ENCODE measurements at places on chromosomes 2 and 18.

DNA sequence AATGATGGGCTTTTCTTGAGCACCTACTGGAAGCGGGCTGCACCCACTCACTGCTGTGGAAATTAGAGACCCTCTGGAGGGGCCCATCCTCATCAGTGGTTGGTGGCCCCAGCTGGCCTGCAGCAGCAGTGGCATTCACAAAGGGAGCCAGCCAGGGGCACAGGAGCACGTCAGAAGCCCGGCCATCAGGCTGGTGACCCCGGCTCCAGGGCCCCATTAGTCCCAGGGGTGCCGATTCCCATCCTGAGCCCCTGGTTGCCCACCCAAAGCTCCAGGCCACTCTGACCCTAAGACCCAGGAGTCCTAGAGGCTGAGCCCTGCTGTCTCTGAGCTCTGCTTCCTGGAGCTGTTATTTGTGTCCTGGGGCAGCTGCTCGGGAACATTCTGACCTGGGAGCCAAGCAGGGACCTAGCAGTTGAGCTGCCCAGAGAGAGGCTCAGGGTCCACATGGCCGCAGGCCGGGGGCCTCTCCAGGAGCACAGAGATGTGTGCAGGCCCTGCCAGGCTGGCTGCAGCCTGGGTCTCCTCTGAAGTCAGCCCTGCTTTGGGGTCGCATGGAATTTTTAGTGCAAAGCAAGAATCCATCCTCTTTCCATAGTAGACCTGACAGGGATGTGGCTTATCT lies 207.2 kb downstream of the KLHL29 start:
- DNase-seq = no peak

- DNase-seq = no peak
Observed at GRCh38 chr2:96798733-96799622, 17.1 kb upstream of the CNNM3 start.

DNA sequence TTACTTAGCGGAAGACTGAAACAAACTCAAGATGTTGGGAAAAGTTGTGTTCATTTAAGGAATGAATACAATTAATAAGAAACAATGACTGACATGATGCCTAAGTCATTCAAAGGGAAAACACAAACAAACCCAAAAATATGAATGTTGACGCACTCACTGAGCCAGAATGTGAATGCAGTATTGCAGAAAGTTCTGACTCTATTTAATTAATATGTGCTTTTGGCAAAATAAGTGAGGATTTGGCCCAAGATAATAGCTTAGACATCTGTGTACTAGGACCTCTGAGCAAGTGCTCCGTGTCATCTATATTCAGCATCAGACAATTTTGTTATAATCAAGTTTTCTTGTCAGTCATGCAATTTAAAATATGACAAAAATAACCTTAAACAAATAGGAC lies 1138.8 kb upstream of the NXPH2 start:
- DNase-seq = no peak

GRCh38 chr2:221137385-221137784 lies 434.7 kb downstream of the EPHA4 start:
- DNase-seq = no peak

DNA sequence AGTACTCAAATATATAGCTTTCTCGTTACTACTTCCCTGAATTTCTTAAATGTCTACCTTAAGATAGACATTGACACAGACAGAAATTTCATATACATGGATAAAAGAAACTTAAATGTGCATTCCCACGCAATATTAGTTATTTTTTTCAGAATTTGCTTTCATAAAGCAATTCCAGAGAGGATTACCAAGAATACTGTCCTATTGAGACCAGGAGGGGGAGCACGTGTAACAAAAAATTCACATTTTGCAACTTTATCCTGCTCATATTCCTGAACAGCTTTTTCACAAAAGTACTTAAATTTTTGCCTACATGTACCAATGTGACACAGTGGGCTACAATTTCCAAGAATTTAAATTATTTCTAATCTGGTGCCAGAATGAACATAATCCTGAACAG lies 30.7 kb upstream of the ERCC3 start:
- DNase-seq = no peak

GRCh38 chr2:108270346-108270745 lies 18.3 kb upstream of the SULT1C2 start:
- no peak for DNase-seq

DNA sequence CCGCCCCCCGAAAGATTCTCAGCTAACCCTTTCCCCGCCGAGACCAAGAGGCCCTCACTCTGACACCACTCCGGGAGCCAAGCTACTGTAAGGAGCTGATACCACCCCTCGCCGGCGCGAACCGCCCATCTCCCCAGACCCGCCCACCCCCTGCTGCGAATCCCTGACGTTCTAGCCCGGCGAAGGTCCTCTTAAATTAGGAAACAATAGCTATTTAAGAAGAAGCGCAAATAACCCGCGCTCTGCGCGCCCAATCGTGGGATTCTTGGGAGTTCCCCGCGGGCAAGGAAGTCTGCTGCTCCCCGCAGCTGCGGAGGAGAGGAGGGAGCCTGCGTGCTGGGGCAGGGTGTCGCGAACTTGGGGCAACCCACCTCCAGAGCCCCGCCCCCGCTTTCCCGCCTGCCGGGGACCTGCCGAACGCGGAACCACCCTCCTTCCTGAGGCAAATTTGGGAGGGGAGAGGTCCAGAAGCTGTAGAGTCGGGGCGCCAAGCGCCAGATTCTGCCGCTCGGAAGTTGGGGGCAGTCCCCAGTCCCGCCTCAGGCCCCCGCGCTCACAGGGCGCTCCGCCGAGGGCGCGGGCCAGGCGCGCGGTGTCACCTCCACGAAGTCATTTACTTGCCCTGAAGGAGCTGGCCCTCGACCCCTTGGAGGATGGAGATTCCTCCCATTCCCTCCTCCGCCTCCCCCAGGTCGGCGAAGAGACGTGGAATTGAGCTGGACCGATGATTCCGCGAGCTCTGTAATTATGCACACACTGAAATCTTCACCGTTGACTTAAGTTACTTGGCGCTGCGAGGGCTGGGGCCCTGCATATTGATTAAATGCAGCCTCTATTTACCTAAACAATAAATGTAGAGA lies 8.4 kb upstream of the SP9 start:
- no peak for DNase-seq

DNA sequence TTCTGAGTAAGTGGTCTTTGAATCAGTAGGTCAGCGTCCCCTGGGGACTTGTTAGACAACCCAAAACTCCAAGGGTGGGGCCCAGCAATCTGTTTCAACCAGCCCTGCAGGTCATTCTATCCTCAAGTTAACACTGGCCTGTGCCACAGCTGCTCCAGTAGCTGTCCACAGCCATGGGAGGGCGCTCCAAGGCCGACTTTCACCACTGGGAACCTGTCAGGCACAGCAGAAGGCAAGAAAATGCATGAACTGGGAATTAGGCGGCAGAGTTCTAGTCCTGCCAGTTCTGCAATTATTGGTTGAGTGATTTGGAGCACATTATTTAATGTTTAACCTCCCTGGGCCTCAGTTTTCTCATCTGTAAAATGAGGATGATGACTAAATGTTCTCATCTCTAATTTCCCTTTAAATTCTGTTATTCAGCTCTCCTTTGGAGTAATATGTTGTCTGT lies 17.4 kb upstream of the MRPL33 start:
- peak; percentile 58 for DNase-seq

- no peak for DNase-seq
Observed at GRCh38 chr18:23314672-23315071, 138.4 kb upstream of the RIOK3 start.

GRCh38 chr2:112629224-112629623 lies 16.5 kb upstream of the SLC20A1 start:
- no peak for DNase-seq

DNA sequence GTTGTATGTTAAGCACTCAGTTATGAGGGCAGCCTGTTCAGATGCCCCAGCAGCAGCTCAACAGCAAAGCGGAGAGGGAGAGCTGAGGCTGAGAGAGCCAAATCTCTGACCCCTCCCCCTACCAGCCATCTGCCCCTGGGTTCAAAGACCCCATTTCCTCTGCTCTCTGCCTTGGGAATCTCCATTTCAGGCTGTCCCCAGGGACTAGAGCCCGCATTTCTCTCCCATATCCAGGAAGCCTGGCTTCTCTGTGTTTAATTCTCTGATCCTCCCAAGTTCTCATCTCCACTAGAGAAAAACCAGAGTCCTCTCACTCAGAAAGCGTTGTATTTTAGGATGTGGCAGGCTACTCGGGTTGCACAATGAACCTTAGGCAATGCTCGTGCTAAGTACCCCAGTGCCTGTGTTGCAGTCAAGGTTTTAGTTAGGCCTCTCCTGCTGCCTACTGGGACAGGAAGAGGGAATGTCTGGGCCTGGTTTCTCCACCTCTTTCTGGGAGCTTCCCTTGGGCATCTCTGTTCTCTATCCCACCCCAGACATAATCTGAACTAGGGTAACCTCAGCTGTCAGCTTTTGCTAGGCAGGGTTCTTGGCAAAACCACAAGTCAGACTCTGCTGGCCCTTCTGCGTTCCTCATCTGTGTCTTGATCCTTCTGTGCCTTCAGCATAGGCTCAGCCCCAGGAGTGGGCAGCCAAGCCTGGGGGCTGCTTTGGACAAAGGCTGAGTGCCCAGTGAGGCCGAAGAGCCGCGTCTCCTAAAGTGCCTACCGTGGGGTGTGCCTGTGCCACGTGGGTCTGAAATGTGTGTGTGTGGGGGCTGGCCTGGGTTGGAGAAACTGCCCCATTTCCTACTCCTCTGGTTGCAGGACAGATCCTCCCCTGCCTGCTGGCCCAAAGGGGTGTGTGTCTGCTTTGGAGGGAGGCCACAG lies 96.8 kb downstream of the STPG4 start:
- no peak for DNase-seq

GRCh38 chr2:179751163-179751809 lies 110.1 kb downstream of the ZNF385B start:
- no peak for DNase-seq

- DNase-seq = no peak
Observed at GRCh38 chr2:133878326-133878725, 310.1 kb upstream of the NCKAP5 start.

GRCh38 chr2:206783718-206784117 lies 18.3 kb downstream of the FASTKD2 start:
- DNase-seq = no peak

GRCh38 chr2:175175896-175176295 lies 5.6 kb downstream of the ATP5MC3 start:
- no peak for DNase-seq

DNA sequence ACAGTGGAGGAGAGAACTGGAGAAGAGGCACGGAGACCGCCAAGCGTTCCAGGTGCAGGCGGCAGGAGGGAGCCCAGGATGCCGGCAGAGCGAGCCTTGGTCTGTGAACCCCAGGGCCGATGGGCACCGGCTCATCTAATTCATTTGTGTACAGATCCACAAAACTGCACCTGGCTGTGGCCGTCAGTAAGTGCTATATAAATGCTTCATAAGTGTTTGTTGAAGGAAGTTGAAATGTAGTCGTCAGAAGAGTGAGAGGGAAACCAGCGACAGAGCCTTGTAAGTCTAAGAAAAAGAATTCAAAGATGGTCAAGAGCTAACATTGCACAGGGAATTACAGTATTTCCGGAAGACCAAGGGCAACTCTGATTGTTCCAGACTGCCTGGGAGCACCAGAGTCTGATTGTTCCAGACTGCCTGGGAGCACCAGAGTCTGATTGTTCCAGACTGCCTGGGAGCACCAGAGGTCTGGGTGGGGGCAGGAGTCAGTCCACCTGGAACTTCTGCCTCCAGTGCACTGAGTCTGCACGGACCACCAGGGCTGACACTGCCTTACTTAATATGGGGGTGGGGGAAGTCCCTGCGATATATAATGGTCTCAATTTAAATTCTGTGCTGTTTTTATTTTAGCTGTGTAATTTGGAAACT lies 112.3 kb downstream of the BCL2 start:
- no peak for DNase-seq

GRCh38 chr2:74181739-74182138 lies 3.1 kb upstream of the MOB1A start:
- DNase-seq = no peak

DNA sequence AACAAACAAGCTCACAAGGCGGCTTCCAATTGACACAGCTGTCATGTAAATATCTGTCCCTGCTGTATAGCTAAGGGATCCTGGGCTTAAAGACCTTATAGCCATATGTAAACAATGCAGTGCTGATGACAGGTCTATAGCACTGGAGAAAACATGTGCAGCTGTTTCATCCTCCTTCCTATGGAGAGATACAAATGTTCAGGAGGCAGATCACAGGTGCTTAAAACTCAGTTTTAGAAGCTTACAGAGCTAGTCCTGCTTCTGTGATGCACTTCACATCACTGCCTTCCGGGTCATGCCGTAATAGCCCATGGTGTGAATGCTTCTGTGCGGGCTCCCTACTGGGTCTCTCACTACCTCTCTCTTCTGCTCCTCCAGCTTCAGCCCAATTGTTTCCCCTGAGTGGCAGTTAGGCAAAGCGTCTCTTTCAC lies 262.4 kb upstream of the CHST9 start:
- DNase-seq = no peak

GRCh38 chr18:76621782-76622495 lies 126.9 kb upstream of the ZNF516 start:
- no peak for DNase-seq

- DNase-seq = peak; percentile 51
Observed at GRCh38 chr2:222423632-222424275, 589 bp upstream of the SGPP2 start.

DNA sequence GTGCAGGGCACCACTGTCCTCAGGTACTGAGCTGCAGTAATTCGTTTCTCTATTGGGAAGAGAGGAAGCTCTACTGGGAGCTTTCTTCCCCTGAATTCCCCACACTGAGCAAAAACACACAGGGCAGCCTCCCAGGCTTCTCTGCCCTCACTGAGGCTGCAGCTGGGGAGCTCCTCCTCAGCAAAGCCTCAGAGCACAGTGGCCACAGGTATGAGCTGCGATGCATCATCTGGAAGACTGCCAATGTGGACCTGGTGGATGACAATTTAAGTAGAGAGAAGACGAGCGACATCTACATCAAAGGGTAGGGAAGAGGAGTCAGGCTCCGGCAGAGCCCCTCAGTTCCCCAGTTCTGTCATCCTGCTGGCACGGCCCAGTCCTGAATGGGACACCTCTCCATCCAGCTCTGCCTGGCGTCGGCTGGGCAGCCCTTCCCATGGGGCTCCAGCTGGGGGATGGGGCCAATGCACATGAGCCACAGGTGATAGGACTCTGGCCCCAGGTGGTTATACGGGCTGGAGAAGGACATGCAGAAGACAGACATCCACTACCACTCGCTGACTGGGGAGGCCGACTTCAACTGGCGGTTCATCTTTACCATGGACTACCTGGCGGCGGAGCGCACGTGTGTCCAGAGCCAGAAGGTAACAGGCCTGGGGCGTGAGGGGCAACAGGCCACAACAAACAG lies 37.6 kb downstream of the LMAN2L start:
- DNase-seq = no peak
